ENCODE measurements at places on chromosomes 7 and 10.

GRCh38 chr10:667096-667495 lies 22.4 kb downstream of the DIP2C start:
- no peak for DNase-seq

DNA sequence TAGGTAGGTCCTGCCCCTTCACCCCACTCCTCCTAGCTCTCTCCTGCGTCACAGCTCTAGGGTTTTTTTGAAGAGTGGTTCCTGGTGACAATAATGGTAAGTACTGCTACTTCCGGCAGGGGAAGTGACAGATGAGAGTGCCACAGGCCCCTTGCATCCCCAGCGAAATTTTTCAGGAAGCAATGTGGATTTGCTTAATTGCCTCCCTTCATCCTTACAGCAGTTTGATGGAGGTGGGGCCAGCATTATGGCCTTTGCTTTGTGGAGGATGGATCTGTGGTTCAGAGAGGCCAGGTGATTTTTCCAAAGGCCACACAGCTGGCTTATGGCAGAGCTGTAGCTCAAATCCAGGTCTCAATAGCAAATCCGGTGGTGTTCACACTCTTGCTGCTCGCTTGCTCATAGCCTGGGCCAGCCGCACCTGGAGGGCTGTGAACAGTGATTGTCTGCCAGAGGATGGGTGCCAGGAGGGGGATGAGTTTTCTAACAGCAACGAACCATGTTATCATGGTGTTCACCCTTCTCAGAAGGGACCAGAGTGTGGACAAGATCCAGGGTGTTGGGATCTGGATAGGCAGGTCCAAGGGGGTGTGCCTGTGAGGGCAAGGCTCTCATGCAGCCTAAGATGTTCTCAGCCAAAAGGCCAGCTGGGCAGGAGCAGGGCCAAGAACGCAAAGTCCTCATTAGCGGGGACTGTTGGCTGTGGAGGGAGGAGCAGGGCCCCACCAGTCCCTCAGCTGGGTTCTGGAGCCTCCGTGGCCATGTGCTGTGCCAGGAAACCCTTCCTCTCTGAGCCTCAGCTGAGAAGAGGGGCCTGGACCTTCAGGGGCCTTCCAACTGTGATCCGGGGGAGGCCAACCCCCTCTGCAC lies 89.0 kb downstream of the EMX2 start:
- DNase-seq = no peak

GRCh38 chr10:66844176-66844942 lies 81.5 kb upstream of the LRRTM3 start:
- peak; percentile 33 for DNase-seq

DNA sequence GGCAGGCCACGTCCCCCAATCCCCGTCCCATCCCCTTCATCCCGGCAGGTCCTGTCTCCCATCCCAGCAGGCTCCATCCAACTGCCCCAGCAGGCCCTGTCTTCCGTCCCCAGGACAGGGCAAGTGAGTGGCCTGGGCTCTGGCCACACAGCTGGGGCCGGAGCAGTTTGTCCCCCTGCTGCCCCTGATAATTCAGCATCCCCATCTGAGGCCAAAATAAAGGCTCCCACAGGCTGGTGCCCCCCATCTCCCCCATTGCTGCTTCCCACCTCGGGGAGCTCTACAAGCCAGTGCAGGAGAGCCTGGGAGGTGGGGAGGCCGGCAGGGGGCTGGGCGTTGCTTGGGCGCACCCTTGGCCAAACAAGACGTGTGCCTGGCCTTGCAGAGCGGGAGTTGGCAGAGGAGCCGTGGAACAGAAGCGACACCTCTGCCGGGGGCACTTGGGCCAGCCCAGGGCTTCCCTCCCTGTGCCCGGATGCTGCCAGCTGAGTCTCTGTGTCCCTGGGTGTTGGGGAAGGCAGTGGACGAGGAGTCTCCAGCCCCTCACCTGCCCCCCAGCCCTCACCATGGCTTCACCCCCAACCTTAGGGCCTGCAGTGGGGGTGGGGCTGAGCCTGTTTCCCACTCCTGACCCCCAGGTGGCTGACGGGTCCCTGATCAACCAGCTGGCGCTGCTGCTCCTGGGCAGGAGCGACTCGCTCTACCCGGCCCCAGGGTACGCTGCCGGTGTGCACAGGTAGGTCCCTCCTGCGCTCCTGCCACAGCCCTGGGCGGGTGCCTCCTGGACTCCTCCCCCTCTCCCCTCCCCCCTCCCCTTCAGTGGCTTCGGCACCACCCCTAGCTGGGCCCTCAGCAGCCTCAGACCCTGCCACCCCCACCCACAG lies 14.0 kb downstream of the AP5Z1 start:
- DNase-seq = no peak

DNA sequence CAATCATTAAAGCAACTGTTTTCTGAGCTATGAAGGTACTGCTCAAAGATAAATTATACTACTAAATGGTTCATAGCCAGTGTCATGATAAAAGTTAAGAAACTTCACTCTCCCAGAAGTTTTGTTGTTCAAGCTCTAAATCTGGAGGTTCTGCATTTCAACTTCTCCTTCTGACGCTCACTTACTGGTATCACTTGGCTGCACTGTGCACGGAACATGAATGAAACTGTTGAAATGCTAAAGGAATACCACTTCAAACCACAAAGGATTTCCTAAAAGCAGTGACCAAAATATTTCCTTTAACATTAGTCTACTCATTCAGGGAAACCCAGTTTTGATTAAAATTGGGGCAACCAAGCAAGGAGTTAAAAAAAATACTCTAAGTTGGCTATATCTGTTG lies 93.6 kb downstream of the UBE2H start:
- DNase-seq = no peak

GRCh38 chr10:5036511-5036910 lies 32.9 kb upstream of the AKR1C2 start:
- no peak for DNase-seq

DNA sequence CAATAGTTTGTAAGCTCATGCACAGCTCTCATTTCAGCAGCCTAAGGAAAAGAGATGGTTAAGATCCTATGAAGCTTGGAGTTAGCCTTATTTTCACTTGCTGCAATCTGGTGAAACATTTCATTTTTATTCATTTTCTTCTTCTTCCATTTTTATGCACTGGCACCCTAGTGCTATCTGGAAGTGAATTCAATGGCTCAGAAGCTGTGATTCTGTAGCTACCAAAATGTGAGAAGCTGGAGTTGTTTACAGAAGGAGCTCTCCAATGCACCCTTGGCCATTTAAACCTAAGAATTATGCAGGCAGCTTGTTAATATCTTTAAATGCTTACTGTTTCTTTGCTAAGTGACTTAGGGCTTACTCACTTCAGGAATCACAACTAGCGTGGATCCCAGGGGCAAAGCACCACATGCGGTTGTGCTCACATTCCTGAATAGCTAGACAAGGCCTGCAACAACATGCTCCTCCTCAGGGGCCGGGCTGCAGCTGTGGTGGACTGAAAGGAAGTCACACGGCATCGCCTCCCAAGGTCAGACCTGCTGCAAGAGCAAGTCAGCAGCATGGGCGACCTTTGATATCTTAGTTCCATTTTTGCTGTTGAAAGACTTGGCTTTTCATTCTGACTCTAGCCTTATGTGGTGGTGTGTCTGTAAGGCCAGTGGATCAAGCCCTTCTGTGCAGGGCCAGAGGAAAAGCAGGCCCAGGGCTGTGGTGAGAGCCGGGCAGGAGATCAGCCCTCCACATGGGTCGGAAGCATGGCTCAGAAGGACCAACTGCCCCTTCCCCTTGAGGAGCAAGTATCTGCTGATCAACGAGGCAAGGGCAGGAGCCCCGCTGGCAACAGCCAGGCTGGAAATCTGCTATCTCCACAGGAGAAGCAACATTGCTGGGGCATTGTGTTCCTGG lies 91.9 kb upstream of the MBL2 start:
- DNase-seq = peak; percentile 100

DNA sequence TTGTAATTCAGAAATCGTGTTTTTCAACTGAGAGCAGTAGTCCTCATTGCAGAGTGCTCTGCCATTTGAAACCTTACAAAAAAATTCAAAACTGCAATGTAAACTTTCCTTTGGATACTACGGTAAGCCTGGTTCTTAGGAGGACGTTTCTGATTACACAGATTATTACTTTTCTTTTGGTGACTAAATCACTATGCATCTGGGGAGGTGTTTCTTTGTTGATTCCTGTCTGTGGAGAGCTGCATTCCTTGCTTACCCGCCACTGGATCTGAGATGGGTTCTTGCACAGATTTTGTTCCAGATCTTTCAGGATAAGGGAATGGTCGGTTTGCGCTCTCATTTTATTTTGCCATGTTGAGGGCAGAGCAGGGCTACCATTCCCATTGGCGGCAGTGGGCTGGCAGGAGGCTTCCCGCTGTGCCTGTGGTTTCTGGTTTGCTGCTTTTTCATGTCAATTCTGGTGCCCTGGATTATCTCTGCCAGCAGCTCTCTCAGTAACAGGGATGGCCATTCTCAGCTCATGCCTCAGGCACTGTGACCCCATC lies 485.1 kb downstream of the GLRX3 start:
- DNase-seq = no peak

DNA sequence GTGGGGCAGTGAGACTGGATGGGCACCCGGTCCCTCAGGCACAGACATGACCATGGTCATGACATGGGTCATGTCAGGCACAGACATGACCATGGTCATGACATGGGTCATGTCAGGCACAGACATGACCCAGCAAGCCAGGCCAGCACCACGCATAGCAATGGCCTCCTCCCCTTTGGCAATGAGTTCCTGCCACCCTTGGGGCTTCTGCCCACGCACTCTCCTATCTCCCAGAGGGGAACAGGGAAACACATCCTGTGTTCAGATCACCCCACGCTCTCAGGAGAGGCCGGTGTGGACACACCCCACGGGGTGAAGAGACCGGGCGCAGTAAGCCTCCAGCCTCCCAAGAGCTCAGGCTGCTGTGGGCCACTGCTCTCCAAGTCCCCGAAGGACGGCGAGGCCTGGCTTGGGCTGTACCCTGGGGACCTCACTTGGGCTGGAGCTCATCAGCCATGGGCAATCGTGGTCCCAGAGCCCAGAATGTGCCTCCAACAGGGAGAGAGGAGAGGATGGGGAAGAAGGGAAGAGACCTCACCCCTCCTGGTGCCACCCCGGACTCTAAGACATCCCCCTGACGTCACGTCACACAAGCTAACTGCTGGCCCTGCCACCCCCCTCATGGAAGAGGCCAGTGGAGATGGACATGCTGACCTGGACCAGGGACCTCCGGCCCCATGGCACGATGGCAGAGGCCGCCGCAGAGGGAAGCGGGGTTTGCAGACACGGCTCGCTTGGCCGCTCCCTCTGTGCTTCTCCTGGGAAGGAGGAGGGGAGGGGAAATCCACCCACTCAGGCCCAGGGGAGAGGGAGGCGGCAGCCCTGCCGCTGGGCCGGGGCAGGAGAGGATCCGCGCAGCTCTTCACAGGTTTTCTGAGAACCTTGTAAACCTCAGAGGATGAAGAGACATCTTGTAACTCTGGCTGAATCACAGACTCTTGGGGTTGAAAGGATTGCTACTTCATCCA lies 269.6 kb downstream of the ELFN1 start:
- DNase-seq = no peak

- no peak for DNase-seq
These were observed 82.3 kb downstream of the NXPH1 start for GRCh38 chr7:8515640-8516185.

DNA sequence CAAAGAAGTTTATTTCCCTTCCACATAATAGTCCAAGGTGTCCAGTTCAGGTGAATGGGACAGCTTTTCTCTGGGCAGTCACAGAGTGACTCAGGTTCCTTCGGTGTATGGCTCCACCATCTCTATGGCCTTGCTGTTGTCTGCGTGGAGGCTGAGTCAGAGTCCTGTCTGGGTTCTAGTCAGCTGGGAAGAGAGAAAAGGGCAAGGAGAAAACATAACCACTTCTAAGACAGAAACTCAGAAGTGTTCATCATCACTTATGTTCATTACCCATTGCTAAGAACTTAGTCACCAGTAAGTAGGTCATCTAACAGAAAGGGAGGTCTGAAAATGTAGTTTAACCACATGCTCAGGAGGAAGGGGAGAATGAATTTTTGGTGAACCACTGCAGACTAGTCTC lies 32.4 kb upstream of the CCDC7 start:
- peak; percentile 73 for DNase-seq

DNA sequence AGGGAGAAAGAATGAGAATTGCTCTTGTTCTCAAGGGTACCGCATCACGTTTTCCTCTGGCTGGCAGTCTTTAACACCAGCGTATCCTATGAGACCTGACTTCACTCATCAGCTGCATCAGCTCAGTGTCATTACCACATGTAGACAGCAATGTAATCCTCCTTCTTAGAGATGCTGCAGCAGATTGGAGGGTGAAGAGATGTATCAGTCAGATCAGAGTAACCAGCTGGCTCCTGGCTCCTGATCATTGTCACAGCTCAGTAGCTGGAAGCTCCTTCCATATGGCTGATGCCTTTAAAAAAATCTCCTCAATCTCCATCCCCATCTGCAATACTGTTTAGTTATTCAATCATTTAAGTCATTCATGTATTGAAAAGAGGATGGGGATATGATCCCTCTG lies 39.7 kb upstream of the EPHB6 start:
- no peak for DNase-seq

DNA sequence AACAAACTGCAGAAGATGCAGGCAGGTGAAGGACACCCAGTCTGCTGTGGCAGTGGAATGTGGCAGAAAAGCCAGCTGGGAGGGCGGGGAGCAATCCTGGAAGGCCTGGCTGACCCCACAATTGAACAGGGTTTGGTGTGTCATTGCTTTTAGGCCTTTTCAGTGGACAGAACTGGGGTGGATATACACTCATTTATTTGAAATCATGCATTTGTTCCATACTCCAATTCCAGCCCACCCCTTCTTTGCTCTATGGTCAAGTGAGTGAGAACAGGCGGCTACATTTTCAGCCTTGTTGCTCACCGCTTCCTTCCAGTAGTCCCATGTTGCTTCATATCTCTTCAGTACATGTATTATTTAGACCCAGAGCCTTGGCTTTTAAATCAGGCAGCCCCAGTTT lies 39.8 kb downstream of the PTPN12 start:
- DNase-seq = no peak

- no peak for DNase-seq
These were observed 33.7 kb upstream of the ERCC6 start for GRCh38 chr10:49572594-49573114.

DNA sequence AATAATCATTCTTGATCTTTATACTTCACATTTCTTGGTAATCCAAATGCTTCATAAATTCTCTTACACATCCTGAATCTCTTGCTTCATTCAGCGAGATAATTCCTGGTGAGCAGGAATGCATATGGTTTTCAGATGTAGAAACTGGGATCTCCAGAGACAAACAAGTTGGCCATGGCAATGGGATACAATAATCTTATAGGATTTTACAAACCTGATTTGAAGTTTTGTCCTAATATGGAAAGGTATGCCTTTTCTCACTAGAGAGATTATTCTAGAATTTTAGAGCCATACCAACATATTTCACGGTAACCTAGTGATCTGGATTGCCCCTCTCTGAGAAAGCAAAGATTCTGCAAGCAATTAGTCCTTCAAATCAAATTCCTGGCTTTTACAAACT lies 13.1 kb upstream of the TRDMT1 start:
- peak; percentile 61 for DNase-seq

DNA sequence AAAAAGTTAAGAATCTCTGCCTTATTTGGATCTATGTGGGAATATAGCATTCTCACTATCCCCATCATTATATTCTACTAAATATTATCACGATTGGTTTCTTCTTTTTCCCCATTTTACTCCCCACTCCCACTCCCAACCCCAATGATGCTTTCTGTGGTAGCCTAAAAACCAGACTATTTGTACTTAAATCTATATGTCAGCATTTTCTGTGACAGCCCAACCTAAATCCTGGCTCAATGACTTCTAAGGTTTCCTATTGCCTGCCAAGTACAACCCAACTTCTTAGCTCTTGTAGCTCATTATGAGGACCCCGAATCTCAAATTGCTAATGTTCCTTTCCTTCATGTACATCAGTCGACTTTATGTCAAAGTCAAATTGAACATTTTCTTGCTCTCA lies 598.6 kb downstream of the XPNPEP1 start:
- no peak for DNase-seq

- peak; percentile 15 for DNase-seq
These were observed 12.9 kb upstream of the TMEM26 start for GRCh38 chr10:61465901-61466632.
